ENCODE measurements at places on chromosomes 12 and 14.

GRCh38 chr12:123936956-123937706 lies 35.5 kb downstream of the CCDC92 start:
- no peak for DNase-seq

- DNase-seq = no peak
These were observed 88.5 kb downstream of the LGMN start for GRCh38 chr14:92659765-92660561.

DNA sequence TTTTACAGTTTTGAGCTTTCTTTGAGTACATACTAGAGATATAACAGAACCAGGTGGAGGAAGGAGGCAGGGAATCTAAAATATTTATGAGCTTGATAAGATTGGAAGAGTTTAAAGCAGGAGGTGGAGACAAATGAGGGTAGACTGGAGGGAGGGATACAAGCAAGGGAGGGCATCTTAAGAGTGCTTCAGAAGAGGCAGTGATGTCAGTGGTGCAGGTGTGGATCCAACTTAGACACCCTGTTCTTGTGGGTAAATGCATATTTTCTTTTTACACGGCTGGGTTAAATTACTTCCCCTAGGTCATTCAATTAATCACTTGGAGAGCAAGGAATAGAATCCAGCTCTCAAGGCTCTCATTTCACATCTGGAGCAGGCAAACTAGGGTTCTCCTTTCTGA lies 146.1 kb upstream of the LRIG3 start:
- no peak for DNase-seq

DNA sequence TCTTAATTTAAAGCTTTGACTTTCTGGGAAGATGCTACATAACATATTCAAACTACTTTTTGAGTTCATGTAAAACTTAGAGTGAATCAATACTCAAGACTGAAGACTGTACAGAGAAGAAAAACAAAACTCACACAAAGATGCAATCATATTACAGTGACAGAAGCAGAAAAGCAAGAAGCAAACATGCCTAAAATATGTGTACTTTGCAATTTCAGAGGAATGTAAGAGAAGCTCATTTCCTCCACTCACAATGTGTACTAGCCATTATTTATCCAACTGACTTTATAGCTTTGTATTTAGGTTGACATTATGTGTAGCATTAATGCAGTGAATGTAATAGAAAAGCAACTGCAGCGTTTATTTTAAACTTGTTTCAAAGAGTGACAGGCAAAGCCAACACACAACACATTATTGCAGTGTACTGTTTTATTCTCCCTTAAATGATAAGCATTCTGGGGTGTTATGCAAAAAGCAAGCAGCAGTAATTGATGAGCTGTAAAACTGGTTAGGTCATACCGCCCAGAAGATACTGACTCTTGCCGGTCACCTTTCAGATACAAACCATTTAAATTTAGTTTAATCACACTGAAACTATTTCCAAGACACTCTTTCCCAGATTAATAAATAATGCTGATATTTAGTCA lies 88.2 kb upstream of the PAWR start:
- no peak for DNase-seq

DNA sequence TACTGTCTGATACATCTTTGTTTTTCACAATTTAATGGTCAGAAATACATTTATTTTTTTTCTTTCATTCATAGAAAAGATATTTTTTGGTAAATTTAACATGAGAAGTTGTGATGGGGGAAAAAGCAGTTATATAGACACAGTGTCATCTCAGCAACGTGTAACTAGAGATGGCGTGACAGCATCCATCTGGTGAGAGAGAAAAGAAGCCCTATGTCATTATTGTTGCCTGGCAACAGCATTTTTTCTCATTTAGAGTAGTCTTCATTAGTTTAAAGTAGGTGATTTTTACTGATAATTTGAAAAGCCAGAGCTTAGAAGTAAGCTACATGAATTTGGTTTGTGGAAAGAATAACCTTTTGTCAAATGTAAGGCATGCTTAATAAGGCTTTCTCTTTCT lies 128.6 kb downstream of the ACSS3 start:
- DNase-seq = no peak

- DNase-seq = no peak
These were observed 15.2 kb upstream of the FAM234B start for GRCh38 chr12:13028825-13029570.

DNA sequence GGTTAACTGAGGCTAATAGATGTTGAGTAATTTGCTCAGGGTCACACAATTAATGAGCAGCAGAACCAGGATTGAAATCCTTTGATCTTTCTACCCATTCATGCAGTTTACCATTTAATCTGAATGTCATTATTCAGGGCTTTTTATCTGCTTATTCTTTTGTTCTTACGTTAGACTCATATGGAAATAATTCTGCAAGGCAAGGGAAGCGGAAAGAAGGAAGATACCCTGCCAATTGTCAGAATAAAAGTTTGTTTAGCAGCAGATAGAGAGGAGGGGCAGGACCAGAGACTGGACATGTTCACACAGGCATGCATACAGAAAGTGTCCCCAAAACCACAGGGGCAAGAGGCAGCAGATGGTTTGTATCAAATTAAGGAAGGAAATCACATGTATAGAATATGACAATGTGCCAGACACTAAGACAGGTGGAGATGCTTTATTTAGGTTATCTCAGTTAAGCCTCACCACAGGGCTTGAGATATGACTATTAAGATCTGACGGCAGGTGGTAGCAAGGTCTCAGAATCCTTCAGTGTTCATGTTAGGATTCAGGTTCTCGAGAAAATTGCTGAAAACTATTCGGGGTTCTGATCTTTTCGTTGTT lies 29.8 kb downstream of the BRMS1L start:
- no peak for DNase-seq
